ENCODE measurements at places on chromosomes 2 and 18.
A peak's percentile ranks its signal among the peaks of the same experiment; 100 is the strongest.

DNA sequence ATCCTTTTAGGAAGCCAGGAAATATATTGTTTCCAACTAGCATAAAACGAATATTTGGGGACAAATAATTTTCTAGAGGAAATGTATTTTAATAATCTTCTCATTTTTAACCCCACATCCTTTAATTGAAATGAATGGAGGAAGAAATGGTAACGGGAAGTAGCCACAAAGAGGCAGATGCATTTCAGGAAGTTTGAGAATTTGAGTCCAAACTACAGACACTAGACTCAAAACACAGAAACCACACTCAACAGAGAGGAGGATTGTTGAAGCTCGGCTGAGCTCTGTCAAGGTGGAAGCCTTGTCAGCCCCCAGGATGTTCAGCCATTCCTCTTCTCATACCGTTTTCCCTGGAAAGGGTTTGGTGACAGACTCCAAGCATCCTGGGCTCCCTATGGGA lies 288.5 kb downstream of the NAPG start:
- no peak for DNase-seq

GRCh38 chr18:48749768-48750167 lies 201.0 kb downstream of the SMAD7 start:
- DNase-seq, result no peak

DNA sequence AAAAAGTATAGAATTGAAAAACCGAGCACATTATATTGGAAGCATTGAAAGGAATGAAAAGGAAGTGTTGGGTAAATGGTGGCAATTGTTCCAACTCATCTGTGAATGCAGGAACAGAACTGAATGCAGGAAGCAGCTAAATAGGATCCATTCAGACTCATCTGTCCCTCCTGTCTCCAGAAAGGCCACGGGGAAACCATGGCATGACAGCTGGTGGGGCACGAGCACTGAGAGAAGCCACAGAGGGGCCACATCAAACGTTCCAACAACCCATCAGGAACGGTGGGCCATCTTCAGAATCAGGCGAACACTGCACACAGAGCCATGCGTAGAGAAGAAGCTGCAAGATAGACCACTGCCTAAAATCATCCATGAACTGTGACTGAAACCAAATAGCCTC lies 138.5 kb upstream of the SLC35G4 start:
- DNase-seq, result no peak

GRCh38 chr2:237540823-237541222 lies 25.6 kb upstream of the PRLH start:
- no peak for DNase-seq

DNA sequence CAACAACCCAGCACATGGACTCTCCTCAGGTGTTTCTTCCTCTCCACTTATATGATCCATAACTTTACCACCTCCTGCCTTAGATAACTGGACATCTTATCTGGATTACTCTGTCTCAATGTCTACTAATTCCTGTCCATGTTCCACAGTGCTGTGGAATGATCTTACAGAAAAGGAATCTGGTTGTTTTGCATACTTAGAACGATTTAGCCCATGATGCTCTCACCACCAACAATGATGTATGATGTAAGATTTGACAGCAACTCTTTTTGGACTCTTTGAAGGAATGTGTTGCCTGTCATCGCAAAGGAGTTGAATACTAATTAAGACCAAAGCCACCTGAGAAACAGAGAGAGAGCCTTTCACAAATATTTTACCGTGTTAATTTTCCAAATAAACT lies 37.7 kb upstream of the SYT4 start:
- no peak for DNase-seq

- DNase-seq, result no peak
These were observed 182.2 kb upstream of the NRP2 start for GRCh38 chr2:205500065-205500464.

DNA sequence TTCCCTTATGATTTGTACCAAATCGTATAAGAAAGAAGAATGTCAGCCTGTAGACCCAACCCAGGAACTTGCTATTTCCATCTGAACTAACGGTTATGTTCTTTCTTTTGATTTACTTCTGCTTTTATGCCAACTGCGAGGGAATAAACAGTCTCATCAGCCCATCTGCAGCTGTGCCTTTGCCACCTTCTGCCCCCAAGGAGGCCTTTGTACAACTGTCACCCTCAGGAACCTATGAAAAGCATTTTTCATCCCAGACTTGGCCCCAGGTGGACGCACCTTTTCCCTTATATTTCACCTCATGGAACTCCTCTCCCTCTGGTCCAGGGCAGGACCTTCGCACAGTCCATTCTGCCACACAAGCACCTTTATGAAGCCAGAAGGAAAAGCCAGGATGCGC lies 109.8 kb downstream of the AOX1 start:
- no peak for DNase-seq

GRCh38 chr2:195520671-195521155 lies 136.3 kb upstream of the SLC39A10 start:
- DNase-seq, result no peak

- DNase-seq, result no peak
These were observed 156.1 kb downstream of the TTC27 start for GRCh38 chr2:32783933-32784332.

DNA sequence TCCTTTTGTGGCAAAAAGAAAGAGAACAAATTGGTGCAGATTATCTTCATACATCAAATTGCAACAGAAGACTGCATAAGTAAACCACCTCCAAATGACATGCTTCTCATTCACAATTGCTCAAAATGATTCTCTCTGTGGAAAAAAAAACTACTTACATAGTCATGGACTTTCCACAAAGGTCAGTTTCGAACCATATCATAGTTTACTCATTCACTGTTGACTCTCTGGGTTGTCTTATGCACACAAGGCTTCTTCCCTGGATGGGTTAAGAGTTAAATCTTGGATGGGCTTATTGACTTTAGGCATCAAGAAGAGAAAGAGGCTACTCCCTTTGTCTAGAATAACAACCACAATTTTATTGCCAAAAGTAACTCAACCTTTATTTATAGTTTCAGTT lies 91.3 kb upstream of the RAB27B start:
- DNase-seq, result no peak

- DNase-seq, result no peak
These were observed 30.4 kb downstream of the SERTAD2 start for GRCh38 chr2:64623242-64623850.

DNA sequence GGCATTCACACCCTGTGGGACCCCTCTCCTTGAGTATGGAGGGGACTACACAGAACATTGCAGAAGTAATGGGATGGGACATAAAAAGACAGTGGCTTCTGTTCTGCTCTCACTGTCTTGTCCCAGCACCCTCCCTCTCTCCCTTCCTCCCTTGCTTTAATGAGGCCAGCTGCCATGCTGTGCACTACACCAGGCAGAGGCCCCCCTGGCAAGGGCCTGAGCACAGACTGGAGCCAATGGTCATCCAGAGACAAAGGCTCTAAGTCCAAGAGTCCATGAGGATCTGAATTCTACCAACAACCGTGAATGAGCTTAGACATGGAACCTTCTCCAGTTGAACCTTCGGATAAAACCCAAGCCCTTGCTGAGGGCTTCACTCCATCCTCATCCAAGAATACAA lies 263.0 kb downstream of the NDUFA10 start:
- no peak for DNase-seq

DNA sequence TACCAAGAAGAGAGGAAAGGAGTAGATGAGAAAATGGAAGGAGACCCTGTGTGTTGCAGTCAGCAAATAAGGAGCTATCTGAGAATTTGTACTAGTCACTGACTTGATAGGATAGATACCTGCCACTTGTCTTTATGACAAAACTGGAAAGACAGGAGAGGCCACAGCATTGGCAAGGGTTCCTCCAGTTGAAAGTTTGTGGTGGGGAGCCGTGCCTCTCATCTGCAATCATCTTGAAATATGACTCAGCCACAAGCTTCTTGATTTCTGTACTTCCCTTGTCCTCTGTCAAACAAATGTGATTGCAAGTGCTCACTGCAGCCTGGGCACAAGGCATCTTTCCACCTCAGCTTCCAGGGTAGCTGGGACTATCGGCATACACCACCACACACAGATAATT lies 99.1 kb downstream of the GREB1L start:
- no peak for DNase-seq

GRCh38 chr2:232085164-232085563 lies 123.7 kb downstream of the DIS3L2 start:
- DNase-seq, result peak; percentile 4

- DNase-seq, result no peak
These were observed 192.4 kb upstream of the ERBB4 start for GRCh38 chr2:212730994-212731393.

DNA sequence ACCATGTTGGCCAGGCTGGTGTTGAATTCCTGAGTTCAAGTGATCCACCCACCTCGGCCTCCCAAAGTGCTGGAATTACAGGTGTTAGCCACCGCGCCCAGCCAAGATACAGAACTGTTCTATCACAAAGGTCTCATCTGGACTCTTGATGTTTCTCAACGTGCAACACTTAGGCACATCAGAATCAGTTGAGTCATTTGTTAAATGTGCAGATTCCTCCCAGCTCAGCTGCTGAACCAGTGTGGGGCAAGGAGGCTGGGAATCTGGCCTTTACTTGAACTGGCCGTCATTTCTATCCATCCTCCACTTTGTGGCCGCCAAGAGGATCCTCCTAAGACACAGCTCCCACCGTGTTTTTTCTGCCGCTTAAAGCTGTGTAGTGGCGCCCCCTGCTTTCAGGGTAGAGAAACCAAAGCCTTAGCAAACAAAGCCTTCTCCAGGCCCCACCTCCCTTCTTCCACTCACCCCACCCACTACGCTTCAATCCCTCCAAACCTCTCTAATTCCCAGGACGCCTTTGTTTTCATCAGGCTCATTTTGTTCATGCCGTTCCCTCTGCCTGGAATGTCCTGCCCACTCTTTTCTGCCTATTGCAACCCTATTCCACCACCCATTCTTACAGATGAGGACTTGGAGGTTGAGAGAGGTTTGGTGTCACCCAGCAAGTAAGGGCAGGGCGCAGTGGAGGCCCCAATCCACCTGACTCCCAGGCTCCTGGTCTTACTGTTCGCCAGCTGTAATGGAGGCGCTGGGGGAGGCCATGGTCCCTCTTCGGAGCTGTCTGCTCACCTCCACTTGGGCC lies 776 bp upstream of the SPEG start:
- no peak for DNase-seq

DNA sequence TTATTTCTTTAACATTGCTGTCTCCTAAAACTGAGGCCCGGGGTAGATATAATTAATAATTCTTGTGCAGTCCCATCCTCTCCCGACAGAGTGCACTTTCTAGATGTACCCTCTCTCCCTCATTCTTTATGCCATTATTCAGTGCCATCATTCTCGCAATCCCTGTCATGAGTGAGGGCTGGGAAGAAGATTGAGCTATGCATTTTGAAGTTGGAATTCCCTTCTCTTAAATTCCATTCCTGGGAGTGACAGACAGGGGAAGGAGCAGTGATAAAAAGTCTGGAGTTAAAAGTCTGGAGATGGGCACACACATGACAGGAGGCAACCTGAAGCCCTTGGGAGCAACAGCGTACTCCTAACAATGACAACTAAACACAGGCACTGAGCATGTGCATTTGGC lies 2.6 kb upstream of the KCNE4 start:
- no peak for DNase-seq

DNA sequence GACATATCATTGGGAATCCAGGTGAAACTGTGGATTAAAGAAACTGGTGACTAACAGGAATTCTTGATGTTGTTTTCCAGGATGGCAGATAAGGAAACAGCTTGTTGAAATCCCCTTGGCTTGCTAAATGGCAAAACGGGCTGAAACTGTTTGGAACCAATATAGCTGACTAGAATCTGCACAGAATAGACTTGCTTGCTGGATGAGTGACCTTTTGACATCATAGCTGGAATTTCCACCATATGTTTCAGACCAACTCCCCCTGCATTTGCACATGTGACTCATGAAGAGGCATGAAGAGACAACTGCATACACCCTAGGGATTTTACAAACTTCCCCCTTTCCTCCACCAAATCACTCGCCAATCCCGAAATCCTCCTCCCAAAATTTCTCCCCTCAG lies 87.7 kb upstream of the LYPD1 start:
- DNase-seq, result no peak

DNA sequence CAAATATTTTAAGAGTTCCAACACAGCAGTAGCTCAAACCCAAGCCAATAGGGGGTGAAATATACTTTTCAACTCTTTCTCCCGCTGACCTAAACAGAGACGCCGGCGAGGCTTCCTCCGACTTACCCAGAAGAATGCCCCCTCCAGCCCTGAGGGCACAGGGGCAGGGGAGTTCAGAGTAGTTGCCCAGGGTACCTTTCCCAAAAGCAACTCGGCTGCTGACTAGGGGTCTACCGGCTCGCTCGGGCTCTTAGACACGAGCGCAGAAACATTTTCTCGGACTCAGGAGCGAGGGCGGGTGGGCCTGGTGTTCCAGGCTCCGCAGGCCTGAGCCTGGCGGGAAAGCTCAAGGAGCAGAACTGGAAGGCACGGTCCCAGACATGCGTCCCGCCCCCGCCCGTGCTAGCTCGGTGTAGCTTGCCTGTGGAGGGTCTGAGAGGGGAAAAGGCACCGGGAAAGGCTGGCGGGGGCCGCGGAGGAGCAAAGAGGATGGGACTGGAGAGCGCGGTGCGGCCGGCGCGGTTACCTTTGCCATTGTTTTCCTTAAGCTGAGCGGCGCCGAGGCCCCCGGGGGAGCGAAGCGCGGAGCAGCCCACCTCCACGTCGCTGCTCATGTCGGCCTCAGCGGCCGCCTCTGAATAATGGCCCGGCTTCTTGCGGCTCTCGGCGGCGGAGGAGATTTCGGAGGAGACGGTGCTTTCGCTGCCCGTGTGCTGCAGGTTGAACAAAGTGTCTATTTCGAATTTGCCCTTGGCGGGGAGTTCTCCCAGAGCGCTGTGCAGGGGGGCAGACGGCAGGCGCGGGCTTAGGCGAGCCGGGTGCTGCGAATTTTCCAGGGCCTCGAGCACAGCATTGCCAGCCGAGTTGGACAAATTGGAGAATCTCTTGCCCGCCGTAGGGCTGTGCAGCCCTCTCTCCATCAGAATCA lies 674 bp downstream of the EVX2 start:
- no peak for DNase-seq

- no peak for DNase-seq
These were observed 113.2 kb upstream of the SATB2 start for GRCh38 chr2:199570934-199571333.

DNA sequence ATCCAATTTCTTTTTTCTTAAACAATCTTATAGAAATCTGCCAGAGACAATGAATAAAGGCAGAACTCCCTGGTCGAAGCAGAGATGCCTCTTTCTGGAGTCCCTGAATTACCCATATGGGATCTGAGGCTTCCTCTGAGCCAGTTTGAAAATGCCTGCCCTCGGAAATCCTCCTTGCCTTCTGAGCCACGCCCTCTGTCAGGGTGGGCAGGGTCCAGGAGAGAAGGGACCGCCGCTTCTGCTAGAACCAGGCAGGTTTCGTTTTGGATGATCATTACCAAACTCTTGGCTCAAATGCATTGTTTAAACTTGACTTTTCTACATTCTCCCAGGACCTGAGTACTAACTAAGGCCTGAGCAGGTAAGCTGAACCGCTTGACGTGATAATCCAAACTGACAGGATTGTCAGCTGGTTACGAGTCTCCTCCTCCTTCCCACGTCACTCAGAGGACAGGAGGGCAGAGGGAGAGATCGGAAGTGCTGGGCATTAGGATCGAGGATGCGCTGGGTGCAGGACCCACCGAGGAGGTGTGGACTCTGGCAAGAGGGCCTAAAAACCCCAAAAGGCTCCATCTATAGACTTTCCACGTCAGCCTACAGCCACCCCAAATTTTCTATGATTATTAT lies 128.4 kb downstream of the KLHL29 start:
- no peak for DNase-seq

Measured in caudate nucleus (tissue), 63 donors.